ENCODE measurements at places on chromosomes 3 and 15.

GRCh38 chr3:28799084-28799483 is 450.5 kb upstream of the AZI2 start:
- DNase-seq: peak; percentile 5

GRCh38 chr3:32951410-32951811 is at the start of gene CCR4:
TSS of gene CCR4 (plus strand) at chr3:32951644. CDS start at chr3:32953423, 1,779 bp downstream.
- DNase-seq: no peak

DNA sequence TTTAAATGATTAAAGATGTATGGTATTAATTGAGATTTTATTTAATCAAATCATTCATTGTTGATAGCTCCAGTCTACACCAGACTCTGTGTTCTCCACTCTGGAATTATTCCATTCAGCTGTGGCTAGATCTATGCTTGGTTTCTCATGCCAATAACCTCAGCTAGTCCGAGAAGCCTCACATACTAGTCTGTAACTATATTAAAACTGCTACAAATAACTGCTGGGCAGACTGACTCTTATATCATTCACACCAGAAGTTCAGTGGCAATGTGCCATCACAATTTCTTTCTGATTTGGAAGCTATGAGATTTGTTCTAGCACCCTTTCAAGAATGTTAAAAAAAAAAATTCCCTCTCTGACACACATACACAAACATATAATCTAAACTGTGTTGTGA is 947.3 kb downstream of the ROBO1 start:
- no peak for DNase-seq

- DNase-seq: peak; percentile 28
These were observed 184.5 kb downstream of the FEZF2 start for GRCh38 chr3:62188681-62189375.

- no peak for DNase-seq
These were observed 219.0 kb upstream of the ROPN1 start for GRCh38 chr3:124210899-124211298.

GRCh38 chr15:69798481-69799250 is 299.1 kb downstream of the TLE3 start:
- DNase-seq: peak; percentile 56
